AG09319 (cell line): ENCODE measurements at places on chromosomes 2 and 18.

GRCh38 chr18:10536280-10536679, 10.5 kb downstream of the NAPG start:
- DNase-seq, result no peak

- no peak for DNase-seq
Observed at GRCh38 chr2:63093502-63093901, 42.9 kb downstream of the OTX1 start.

DNA sequence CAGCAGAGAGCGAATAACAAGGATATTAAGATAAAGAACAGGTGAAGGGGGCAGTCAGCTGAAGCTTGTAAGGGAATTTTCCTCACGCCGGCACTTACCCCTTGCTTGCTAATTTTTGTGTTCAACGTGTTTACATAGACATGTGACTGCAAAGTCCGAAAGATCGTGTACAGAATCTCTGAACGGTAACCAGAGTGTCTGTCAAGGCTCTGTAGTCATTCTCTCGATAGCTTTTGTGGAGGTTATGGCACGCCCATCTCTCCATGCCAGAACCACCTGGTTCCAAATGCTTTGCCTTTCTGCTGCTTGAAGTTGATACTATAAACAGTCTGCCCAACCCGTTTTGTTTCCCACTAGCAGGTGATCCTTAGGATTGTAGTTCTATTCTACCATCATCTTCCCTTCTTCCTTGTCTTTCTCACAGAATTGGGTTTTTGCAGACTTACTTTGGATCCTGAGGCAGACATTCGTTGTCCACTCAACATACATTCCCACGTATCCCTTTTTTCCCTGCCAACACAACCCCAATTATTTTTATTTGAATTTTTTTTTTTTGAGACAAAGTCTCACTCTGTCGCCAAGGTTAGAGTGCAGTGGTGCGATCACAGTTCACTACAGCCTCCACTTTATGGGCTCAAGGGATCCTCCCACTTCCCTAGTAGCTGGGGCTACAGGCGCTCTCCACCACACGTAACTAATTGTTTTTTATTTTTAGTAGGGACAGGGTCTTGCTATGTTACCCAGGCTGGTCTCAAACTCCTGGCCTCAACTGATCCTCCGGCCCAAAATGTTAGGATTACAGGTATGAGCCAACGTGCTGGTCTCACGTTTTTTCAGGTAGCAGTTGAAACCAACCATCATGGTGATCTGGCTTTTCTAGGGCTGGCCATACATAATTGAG, 1.3 kb upstream of the USP34 start:
- DNase-seq, result no peak

GRCh38 chr18:77366720-77367641, 117.3 kb downstream of the GALR1 start:
- DNase-seq, result no peak

- no peak for DNase-seq
Observed at GRCh38 chr18:10054366-10054765, 140.6 kb downstream of the VAPA start.

- no peak for DNase-seq
Observed at GRCh38 chr18:35912332-35912731, 60.1 kb upstream of the RMP24 start.

DNA sequence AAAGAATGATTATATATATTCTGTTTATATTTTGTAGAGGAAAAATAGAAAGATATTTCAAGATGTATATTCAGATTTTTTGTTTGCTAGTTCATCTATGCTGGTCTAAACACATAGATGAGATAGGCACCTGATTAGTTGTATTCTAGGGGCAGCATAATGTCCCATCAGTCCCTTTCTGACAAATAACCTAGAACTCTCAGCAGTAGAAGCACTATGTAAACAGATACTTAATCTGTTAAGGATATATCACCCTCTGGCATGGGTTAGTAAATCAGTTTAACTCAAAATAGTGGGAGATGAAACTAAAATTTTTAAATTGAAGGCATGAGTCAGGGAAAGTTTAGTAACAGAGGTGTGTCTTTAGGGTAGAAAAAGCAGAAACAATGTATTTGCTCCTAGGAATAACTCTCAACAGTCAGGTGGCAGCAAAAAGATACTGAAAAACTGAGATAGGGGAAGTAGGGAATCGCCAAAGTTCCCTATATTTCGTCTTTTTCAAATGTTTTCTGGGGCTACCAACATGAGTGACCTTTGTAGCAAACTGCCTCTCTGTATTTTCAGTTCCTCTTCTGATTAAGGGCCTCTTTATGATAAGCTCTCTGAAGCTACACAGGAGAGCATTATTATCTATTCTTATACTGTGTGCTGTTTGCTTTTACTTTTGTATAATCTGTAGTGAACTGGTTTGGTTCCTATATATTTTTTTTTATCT, 5.7 kb downstream of the PPP1R1C start:
- DNase-seq, result no peak

- no peak for DNase-seq
Observed at GRCh38 chr2:157627594-157628476, 829 bp downstream of the ACVR1C start.

- no peak for DNase-seq
Observed at GRCh38 chr2:239037559-239037910, 189.7 kb downstream of the TWIST2 start.

DNA sequence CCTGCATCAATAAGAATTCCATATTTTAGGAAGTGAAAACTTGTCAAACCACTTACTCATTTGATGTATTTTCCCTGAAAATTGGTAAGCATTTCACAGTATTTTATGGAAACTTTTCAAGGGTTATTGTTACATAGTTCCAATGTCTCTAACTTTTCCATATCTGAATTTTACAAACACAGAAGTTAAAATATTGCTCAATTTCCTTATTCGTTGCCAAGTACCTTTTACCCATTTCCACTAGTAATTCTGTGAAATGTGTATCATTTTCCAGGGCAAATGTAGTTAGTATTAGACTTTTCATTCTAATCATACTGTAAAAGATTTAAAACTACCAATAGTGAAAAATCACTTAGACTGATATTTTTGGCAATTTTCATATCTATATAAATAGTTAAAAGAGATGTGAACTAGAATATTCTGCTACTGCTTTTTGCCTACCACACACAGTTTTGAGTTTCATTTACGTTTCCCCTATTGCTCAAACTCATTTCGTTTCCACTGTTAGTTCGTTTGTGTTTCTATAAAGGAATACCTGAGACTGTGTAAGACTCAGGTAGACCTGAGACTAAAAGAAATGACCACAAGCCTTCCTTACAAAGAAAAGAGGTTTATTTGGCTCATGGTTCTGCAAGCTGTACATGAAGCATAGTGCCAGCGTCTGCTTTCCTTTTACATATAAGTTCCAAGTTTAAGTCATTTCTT, 86.3 kb downstream of the PMS1 start:
- DNase-seq, result no peak

GRCh38 chr2:181516992-181517391, 59.8 kb downstream of the ITGA4 start:
- no peak for DNase-seq

DNA sequence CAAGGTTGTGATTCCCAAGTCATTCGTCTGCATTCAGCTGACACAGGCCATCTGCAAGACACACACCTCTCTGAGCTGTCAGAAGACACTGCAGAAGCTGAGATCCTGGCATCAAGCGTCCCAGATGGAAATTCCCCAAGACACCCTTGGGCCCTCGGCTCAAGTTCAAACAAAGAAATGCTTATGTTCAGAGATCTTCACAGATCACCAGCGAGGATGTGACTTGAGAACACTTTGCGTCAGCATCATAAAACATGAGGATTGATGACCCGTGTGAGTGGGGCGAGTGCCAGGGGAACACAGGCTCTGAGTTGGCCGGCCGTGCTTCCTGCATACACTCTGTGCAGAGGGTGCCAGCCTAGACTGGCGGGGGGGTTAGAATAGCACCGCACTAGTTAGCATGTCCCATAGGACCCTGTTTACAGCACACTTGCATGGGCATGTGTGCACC, 36.8 kb downstream of the KCNIP3 start:
- DNase-seq, result peak; percentile 87

DNA sequence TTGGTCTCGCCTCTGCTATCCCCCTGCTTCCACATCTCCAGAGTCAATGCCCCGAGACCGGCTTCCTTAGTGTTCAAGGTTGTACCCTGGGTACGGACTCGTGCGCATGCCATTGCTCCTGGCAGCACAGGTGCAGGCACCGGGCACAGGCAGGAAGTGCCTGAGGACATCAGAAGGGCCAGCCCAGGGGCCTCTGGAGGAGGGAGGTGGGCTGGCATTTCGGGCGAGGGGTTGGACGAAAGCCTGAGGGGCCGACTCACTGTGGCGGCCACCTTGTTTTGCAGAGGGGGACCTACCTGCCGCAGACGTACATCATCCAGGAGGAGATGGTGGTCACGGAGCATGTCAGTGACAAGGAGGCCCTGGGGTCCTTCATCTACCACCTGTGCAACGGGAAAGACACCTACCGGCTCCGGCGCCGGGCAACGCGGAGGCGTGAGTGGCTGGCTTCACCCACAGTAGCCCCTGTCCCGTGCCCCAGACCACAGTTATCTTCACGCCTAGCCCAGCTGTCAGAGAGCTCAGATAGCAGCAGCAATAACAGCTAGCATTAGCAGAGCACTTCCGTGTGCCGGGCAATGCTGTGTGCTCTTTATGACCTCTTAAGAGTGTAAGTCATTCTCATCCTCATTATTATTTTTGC, 12.5 kb downstream of the ITM2C start:
- DNase-seq, result no peak
